GM19239 (cell line): ENCODE measurements at places on chromosomes 4 and X.

DNA sequence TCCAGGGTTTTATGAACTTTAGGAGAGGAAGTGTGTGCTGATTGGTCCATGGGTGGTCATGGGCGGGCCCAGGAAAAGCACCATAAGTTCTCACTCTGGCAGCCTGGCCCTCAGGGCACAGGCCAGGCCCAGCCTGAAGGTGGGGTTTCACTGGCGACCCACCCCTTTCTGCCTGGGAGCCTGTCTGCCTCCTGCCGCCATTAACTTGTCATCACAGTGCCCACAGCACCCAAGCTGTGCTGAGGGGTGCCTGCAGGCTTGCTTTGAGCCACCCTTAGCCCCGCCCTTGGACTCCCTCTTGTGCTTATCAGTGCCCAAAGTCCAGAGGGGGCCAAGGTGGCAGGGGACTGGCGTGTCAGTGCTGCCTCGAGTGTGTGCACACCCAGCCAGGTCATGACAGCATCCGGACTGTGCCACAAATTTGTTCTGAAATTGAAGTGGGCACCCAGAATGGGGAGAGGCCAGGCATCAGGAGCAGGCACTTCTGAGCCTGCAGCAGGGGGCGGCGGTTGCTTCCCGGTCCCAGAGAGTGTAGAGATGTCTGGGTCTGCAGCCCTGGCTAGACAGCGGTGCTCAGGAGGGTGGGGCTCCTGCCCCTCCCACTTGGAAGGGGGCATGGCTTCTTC is 455.6 kb downstream of the TMA16 start:
- DNase-seq: no peak

- no peak for DNase-seq
These were observed 520.4 kb downstream of the BCOR start for GRCh38 chrX:39577206-39577984.

DNA sequence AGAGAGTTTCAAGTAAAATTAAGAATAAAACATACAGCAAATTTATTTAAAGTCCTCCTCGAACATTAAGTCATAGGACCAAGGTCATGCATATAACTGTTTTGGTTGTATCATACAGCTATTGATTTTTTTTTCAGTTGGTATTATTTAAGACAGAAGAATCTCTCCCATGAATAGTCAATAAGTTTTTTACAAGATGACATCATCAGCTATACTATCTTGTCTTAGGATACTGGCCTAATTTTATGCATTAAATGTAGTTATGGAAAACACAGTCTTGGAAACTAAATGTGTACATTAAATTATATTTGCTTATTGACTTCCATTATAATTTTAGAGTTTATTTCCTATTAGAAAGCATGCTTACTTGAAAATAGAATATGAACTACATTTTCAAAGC is 755.9 kb downstream of the PCDH19 start:
- DNase-seq: no peak

- no peak for DNase-seq
These were observed 433 bp downstream of the MMAA start for GRCh38 chr4:145619639-145619996.

DNA sequence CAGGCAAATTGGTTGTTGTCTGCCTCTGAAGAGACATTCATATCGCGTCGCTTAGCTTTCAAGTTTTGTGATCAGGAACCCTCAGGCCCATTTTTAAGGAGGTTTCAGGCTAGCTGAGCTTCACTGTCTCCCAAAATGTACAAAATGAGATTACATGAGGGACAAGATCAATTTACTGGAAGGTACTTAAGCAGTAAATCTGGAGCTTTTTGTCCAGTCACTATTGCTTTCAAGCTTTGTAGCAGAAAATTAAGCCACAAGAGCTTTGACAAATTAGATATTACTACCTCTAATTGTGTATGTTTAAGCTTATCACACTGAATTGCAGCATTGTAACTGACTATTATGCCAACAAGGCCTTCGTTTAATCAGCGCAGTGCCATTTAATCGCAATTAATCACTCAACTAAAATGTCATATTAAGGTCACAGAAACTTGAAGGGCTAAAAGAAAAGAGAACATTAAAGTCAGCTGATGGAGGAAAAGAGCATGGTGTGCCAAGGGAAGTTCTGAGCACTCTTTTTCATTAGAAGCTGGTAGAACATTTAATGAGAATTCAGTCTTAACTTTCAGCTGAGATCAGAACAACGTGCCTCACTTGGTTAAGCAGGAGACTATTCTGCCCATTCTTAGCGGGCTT is 353.0 kb downstream of the FBXO8 start:
- DNase-seq: no peak

GRCh38 chr4:142846729-142847596 is 862 bp upstream of the INPP4B start:
- DNase-seq: no peak

DNA sequence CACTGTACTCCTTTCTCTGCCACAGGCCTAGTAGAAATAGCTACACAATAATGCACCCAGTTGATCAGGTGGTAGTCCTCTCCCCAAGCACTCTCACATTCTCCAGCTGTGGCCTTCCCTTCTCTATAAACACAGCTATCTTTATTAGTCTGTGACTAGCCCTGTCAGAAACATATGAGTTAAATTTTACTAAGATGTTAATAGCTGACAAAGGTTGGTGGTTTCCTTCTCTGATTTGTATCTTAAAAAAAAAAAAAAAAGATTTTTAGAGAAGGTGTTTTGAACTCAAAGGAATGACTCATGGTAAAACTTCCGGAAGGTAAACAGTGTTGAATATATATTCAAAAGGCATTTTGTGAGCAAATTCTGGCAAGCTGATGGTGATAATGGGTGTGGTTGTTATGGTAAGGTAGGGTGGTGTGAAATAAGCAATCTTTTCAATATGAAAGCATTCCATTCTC is 327.4 kb downstream of the PPP3CA start:
- peak; percentile 2 for DNase-seq

DNA sequence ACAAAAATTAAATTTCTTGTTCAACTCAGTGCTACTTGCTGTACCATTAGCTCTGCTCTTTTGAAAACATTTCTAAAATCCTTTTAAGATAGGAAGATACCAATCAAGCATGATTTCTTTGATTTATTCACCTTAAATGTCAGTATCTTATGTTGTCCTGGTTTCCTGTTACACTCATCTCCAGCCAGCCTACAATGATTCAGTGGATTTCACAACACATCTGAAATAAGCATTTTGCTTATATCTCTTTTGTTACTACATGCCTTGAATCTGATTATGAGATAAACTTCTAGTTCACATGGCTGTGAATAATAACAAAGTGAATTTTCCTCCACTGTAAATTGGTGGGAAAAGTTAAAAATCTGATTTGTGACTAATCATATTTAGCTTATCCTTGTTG is 112.5 kb upstream of the BMP3 start:
- no peak for DNase-seq

GRCh38 chr4:98305576-98305975 is 44.4 kb downstream of the RAP1GDS1 start:
- DNase-seq: no peak

DNA sequence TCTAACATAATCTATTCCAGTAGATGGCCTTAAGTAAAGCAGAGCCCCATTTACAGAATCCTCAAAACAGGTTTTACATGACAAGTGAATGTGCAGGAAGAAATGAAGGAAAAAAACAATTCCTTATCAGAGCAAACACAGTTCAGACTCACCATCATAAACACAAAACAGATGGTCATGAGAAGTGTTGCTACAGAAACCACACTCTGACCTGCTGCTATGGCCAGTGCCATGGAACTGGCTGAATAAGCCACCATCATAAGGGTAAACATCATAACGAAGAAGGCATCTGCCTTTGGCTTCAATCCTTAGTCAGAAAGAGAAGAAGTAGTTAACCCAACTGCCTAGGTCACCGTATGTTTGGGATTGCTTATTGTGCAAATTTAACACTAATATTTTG is 61.1 kb downstream of the ABCG2 start:
- DNase-seq: no peak

DNA sequence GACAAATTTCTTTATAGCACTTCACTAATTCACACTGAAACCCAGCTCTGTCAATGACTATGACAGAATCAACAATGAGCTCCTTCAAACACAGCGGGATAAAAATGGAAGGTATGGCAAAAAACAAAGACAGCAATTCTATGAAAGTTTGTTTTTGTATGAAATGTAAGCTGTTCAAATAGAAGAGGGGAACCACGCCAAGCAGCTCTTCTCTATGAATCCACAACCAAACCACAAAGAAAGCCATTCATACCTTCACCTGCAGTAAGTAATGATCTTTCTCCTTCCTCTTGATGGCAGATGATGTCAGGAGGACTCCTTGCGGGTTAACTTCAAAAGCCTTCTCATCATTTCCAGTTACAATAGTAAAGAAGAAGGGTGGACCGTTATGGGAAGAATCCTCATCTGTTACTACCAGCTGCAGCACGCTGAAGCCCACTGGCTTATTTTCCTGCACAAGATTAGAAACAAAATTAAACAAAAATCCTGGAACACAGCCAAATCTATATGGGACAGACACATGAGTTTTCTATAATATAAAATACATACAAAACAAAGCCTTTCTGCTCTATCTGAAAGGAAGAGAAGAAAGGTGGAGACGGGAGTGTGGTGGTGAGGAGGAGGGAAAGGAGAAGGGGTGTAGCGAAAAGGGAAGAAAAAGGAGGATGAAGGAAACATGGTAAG is 48.9 kb upstream of the MTNR1A start:
- DNase-seq: no peak

GRCh38 chrX:129744861-129745321 is 6.1 kb downstream of the XPNPEP2 start:
- no peak for DNase-seq

DNA sequence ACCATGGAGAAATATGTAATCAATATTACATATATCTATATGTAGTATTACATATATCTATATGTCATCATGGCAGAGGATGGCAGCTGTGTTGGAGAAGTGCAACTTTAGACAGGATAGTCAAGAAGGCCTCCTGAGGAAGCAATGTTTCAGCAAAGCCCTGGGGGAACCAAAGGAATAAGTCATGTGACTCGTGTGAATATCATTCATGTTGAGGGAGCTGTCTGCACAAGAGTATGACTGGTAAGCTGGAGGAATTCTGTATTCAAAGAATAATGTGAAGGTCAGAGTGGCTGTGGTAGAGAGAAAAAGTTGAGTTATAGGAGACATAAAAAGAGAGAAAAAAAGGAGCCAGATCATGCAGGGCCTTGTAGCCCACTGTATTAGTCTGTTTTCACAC is 92.9 kb upstream of the EDNRA start:
- no peak for DNase-seq

GRCh38 chrX:45952030-45952429 is 593.2 kb downstream of the ZNF674 start:
- DNase-seq: no peak

- no peak for DNase-seq
These were observed 221.2 kb downstream of the MID1 start for GRCh38 chrX:10399043-10399741.

GRCh38 chrX:150255441-150256296 is 107.4 kb upstream of the MAMLD1 start:
- no peak for DNase-seq

DNA sequence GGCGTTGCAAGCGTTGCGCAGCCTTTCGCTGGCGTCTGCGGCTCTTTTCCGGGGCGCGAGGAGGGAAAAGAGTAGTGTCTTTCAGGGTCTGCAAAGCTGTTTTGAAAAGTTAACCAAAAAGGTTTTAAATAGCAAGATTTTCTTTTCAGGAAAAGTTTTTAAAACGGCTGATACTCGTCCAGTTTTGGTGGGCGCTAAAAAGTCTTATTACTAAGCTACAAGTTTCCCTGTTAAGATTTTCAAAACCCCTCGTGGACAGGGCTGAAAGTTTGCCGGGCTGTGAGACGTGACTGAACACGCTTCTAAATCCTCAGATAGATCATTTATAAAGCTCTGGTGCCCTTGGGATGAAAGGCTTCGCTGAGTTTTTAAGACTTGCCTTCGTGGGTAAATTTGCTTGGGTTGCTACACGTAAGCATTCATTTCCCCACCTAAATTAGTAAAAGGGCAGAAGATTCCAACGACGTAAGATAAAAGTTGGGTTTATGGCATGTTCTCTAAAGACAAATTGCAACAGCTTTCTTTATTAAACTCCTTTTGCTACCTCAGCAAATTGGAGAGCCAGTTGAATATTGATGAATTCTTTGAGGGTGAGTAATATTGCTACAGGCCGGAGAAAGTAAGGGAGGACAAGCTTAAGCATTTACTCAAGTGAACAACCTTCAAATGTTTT is 91.5 kb downstream of the HPRT1 start:
- no peak for DNase-seq

DNA sequence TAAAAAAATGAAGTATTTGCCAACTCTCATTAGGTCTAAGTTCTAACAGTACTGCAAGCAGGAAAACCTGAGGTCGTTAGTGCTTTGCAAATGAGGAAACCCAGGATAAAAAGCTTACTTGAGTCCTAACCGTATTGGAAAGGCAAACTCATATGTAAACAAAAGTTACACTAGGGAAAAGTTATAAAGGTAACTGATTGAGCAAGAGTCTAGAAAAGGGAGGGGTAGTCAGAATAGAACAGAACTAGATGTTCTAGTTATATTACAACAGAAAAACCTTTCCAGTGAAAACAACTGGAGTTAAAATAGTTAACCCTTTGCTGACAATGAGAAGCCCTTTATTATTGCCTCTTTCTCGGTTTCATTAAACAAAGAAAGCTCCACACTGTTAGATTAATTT is 66.4 kb upstream of the MAOA start:
- DNase-seq: no peak

GRCh38 chr4:186653969-186654368 is 69.7 kb downstream of the FAT1 start:
- DNase-seq: no peak

DNA sequence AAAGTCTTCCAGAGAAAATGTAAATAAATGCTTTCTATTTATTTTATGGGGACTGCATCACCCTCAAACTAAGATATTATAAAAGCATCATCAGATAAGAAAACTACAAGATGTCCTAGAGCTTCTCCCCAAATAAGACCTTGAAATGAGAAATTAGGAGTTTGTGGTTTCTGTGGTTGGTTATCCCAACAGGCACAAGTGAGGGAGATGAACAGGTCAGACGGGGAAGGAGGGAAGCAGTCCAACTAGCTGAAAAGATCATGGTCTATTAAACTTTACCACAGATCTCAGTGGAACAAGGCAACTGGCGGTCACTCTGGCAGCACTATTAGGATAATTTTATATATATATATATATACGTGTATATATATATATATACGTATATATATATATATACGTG is 319.3 kb upstream of the GRID2 start:
- DNase-seq: no peak

GRCh38 chr4:169256101-169256612 is 14.6 kb downstream of the SH3RF1 start:
- no peak for DNase-seq

DNA sequence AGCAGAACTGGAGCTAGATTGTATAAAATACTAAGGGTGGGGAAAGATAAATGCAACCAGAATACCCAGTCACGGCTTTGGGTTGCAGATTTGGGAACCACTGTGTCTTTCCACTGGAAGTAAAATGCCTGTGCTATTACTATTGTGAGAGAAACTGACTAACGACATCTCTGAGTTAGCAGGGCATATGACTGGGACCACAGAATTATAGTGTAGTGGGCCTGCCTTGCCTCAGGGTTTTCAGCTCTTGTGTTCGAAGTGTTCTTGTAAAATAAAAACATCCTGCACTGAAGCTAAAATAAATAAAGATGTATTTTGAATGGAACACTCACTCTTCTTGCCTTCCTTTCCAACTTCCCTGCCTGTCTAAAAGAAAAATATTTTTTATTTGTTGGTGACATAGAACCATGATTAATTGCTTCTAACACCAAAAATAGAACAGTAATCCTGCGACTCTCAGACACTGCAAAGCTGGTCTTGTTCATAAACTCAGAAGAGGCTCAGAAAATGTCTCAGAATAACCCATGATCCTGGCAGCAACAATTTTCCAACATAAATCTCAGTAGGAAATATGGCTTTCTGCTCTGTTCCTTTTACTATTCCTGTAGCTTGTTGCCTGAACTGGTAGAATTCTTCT is 104.2 kb downstream of the FAM47B start:
- no peak for DNase-seq
